ENCODE measurements at places on chromosomes 6 and 20.

DNA sequence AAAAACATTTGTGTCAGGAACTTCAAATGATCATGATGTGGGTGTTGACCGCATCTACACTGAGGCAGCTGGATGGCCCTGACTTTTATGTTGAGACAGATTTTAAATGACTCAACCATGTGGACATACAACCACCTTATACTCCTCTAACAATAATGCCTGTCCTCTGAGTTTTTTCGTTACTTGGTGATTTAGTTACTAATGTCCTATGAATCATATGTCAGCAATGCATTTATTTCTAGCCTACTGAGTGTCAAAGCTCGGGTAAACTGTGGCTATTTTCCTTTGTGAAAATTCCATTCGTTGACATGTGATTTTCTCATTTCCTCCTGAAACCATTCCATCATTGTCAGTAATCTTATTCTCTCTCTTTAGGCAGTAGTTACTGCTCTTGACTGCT lies 38.9 kb upstream of the NKX2-4 start:
- DNase-seq = no peak

- no peak for DNase-seq
Measured at GRCh38 chr6:7899101-7899888, 11.3 kb downstream of the TXNDC5 start.

- no peak for DNase-seq
Measured at GRCh38 chr6:32945108-32945760, 4.4 kb upstream of the HLA-DMB start.

DNA sequence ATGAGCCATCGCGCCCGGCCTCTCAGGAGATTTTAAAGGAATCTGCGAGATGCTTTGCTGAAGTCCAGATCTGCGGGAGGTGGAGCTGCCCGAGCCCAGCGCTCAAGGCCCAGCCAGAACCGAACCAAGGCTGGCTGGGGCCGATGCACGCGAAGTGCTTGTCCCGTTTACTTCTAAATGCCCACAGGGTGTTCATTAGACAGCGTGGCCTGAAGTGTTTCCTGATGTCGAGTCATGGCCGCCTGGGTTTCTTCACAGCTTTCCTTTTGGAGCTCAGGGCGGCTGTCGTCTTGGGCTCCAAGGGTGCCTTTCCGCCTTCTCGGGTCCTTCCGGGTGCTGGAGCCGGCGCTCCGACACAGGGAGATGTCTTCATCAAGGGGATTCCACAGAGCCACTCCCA lies 25.1 kb upstream of the CCR6 start:
- no peak for DNase-seq

DNA sequence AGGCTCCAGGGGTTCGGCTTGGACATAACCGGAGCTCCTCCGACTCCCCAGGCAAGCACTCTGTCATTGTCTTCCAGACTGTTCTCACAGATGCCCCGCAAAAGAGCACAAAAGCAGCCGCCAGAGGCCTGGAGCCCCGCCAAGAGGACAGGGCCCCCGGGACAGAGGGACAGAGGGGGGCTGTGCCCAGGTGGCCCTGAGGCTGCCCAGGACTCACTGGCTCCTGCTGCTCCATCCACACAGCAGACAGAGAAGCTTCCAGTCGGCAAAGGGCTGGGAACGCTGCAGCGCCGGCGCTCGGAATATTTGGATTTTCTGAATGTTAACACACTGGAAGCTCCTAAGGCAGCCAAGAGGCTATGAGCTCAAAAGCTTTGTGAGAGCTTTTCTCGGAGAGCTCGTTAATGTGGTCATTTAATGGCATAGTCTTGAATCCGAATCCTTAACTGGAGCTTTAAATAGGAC lies 68.0 kb upstream of the QKI start:
- DNase-seq = no peak

- DNase-seq = no peak
Measured at GRCh38 chr20:18857640-18858039, 44.1 kb downstream of the SCP2D1 start.

- no peak for DNase-seq
Measured at GRCh38 chr6:24844903-24845302, 46.2 kb upstream of the ARMH2 start.

- DNase-seq = no peak
Measured at GRCh38 chr6:159117046-159117445, 52.2 kb upstream of the FNDC1 start.

GRCh38 chr6:1423578-1423977 lies 34.2 kb downstream of the FOXF2 start:
- no peak for DNase-seq

DNA sequence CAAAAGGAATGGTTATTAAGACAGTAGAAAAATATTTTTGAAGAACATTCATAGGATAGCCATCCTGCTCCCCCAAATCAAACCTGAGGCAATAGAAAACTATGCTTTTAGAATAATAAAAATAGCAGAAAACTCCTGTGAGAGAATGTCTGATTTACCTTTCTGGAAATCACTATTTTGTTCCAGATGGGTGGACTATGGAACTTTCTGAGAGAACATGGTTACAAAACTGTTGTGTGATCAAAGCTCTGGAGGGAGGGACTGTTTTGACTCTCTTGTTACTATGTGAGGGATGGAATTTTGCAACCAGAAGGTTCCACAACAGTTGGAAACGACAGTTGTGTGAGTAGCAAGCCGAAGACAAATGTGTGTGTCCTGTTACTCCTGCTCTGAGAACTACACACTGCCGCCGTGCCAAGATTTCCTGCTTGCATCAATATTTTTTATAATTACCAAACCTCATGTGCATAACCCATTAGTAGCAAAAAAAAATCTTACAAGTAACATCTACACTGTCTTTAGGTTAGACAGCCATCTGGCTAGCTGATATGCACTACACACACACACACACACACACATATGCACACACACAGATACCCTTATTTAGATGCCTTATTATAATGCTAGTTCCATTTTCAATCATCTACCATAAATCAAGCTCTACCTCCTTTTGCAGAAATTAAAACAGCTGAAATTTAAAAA lies 11.0 kb upstream of the HIVEP1 start:
- no peak for DNase-seq

DNA sequence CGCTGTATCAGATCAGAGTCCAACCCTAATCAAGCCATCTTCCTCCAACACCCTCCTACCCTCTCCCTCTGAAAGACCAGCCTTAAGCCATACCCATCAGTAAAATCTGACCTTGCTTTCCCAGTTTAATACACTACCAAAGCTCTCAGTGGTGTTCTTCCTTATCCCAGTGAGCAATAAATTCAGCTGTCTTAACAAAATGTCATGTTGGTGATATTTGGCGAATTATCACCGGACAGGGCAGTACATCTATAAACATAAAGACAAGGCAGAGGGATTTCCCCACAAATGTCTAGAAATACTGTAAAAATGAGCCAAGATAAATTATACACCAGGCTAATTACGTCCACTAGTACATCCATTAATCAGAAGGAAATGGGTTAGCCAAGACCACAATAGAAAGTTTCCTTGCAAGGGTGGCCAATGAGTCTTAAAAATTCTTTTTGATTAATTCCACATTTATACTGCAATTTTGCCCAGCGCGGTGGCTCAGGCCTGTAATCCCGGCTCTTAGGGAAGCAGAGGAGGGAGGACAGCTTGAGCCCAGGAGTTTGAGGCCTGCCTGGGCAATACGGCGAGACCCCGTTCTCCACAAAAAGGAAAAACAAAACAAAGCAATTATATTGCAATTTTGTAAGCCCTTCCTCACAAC lies 905 bp downstream of the RARS2 start:
- no peak for DNase-seq

All from posterior cingulate gyrus (tissue), 11 donors.